SK-N-DZ (cell line): ENCODE measurements at places on chromosomes 1 and 21.
A peak's percentile ranks its signal among the peaks of the same experiment; 100 is the strongest.

DNA sequence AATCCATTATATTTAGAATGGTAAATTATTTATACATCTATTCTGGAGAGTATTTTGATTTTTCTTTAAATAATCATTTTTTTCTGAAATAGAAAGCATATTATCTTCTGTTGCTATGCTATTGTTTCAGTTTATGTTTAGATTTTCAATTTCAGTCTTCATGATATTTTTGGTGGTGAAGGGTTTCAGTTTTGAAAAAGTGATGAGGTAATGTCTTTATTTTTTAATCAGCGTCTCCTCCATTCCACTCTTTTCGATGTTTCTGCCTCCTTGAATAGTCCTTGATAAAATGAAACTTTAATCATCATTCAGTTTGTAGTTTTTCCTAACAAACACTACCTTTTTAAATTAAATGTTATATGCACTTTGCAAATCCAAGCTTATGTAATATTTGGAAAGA lies 428.6 kb downstream of the PTPRC start:
- DNase-seq = no peak

DNA sequence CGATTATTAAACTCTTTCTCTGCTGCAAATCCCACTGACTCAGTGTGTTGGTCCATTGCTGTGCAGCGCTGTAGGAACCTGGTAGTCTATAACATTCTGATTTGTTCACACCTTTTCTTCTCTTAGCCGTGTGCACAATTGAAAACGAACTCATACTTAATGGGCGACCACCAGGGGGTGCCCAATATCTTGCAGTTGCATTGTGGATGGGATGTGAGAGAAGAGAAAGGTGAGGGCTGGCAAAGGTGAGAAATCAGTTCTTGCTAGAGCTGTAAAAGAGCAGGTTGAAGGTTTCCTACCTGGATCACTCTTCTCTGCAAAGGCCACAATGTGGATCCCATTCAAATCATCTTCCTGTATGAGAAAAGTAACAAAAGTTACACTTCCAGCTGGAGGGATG lies 51.0 kb downstream of the CASQ2 start:
- DNase-seq = peak; percentile 38

- peak; percentile 52 for DNase-seq
Observed at GRCh38 chr1:66764994-66765578, 12.8 kb downstream of the DYNLT5 start.

DNA sequence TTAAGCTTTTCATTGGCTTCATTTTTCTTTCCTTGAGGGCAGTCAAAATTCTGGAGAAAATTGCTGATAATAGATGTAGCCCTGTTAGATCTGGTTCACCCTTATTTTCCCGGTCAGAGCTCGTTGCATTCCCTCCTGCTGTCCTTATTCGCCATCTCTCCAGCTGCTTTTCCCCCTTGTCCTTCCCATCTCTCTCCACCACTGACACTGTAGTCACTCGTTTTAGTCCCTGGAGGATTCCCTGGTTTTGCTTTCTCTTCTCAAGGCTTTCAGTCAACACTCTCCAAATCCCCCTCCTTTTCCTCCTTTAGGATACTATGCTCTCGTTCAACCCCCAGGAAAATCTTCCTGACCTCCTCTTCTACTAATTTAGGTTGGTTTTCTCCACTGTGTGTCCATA lies 83.1 kb downstream of the C21orf91 start:
- DNase-seq = no peak

DNA sequence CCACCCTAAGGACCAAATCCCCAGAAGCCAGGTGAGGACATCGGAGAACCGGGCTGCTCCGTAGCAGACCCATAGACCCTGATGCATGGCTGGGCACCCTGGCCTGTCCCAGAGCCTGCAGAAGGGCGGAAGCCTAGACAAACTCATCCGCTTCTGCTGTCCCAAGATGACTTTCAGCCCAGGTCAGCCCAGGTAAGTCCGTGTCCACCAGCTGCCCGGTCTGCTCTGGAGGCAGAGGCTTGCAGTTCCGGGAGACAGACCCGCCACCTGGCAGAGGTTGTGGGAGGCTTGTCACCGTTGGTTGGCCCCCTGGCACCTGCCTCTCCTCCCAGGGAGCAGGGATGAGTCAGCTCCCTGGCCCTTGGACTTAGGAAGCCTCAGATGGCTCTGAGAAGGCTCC lies 22.8 kb upstream of the POFUT2 start:
- no peak for DNase-seq

- no peak for DNase-seq
Observed at GRCh38 chr1:205588636-205589035, 43.2 kb downstream of the ELK4 start.

GRCh38 chr1:229114315-229114714 lies 156.6 kb upstream of the RAB4A start:
- DNase-seq = no peak

DNA sequence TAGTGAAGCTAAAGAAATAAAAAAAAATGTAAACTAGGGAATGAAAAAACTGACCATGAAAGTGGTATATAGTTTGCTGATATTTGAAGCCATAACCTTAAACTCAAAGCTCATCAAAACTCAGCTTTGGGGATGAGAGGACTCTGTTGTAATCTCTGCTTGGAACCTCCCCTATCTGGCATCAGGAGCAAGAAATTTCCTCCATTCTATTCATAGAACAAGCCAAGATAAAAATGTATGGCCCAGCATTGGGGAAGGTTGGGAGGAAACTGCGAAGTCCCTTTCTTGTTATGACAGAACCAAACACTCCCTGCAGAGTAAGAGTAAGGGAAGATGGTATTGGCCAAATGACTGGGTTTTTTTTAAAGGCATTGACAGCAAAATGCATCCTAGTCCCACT lies 35.6 kb downstream of the MCOLN2 start:
- no peak for DNase-seq

- no peak for DNase-seq
Observed at GRCh38 chr1:17098446-17099317, 20.6 kb downstream of the PADI2 start.

DNA sequence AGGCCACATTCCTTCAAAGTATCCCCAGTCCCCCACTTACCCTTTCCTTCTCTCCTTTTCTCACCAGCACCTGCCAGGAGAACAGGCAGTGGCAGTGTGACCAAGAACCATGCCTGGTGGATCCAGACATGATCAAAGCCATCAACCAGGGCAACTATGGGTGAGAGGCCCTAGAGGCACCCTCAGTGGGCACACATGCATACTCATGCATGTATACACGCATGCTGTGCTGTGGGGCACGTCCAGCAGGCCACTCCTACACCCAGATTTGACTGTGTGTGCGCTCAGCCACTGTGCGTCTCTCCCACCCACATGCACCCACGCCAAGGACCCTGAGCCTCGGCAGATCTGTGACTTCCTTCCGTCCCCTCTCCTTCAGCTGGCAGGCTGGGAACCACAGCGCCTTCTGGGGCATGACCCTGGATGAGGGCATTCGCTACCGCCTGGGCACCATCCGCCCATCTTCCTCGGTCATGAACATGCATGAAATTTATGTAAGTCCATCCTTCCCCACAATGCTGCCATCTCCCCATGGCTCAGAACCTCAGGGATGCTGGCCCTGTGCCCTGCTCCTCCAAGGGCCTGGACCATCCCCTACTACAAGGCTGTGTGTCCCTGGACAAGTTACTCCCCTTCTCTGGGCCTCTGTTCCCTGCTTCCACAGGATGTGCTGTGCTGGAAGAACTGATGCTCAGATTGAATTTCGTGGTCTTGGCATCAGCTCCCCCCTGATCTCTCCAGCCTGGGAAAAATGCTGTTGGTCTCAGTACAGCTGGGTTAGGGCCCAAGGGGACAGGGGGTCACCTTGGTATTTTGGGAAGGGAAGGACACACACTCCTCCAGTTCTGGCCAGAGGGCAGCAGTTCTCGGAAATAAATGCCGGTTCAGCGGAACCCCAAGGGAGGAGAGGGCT lies 7.0 kb downstream of the TINAGL1 start:
- no peak for DNase-seq

GRCh38 chr1:159746666-159747065 lies 32.3 kb upstream of the CRP start:
- no peak for DNase-seq

DNA sequence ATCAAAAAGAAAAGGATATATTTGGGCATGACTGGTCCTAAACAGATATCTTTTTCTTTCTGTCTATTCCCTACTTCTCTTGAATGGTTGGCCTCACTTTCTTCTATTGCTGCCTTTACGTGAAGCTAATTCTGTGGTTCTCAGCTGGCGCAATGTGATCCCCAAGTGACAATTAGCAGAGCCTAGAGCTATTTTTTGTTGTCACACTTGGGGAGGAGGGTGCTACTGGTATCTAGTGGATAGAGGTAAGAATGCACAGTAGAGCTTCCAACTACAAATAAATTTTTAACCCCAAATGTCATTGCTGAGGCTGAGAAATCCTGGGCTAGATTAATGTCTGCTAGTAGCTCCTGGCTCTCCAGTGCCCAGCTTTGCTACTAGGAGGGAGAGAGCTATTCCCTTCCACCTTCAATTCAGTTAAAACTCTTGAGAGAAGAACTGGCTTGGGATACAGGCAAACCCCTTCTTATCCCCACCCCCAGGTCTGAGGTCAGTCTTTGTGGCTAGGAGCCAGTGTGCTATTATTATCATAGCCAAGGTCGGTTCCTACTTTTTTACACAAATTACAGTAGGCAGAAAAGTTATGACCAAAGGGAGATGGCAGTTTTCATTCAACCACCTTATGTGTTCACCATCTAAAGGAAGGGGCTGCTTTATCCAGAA lies 102.1 kb downstream of the SNX7 start:
- no peak for DNase-seq

DNA sequence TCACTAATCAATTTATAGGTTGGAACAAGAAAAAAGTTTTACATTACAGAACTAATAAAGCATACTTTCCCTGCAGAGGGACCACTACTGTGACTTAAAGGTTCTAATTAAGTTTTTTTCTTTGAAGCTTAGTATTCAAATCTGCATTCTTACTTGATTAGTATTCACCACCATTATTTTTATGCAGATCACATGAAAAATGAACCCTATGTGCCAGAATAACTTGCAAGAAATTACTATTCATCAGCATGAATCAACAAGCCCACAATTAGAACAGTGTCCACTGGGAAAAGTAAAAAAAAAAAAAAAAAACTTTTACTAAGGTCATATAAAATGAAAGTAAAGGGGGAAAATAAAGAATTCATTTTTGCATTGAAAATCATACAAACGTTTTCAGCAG lies 90.8 kb downstream of the SMYD3 start:
- no peak for DNase-seq

DNA sequence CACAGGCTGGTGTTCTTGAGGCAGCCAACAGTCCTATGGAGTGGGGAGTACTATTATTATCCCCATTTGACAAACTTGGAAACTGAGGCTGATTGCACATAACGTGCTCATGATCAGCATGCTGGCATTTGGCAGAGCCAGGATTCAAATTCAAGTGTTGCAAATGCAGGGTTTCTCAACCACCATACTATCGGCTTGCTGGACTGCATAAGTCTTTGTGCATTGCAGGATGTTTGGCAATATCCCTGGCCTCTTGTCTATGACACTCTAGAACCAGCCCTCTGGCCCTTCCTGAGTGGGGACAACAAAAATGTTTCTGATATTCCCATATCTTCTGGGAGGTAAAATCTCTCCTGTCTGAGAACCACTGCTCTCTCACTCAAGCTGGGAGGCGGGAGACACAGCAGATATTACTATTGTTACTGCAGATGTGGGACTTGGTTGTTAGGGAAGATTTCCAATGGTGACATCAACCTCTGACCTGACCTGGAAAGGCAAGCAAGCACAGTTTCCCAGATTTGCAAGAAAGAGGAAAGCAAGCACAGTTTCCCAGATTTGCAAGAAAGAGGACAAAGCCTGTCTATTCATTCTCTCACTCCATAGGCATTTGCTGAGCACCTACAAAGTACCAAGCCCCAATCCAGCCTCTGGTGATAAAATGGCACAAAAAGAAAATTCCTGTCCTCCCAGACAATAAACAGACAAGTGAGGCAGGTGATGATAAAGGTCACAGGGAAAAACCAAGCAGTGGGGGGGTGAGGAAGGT lies 1.0 kb upstream of the AADACL3 start:
- DNase-seq = no peak

DNA sequence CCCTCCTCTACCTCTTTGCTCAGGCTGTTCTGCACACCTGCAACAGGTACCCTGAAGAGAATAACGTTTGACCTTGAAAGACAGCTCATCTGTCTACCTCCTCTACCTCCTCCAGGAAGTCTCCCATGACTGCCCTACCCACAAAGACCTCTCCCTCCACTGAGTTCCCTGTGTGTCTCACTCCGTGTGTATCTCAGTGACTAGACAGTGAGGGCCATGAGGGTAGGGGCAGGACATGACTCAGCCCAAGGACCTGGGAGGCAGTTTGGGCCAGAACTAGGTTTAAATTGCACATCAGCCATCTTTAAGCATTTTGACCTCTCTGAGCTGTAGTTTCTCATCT lies 32.0 kb upstream of the LRP8 start:
- DNase-seq = no peak

- no peak for DNase-seq
Observed at GRCh38 chr1:82160903-82161302, 360.2 kb downstream of the ADGRL2 start.

DNA sequence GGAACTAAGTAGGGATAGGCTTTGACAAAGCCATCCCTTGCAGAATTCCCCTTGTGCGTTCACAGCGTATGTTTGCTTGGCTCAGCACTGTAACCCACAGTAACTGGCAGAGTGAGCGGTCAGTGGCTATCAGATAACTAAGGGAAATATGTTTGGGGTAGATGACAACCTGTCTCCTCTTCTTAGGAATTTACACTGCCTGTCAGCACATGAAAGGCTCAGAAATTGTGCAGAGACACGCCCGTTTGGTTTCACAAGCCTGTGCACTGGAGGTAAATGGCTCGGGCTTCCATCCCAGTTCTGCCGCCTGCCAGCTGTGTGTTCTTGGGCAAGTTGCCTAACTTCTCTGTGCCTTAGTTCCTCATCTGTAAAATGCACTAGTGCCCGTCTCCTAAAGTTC lies 101.2 kb downstream of the PRDM2 start:
- no peak for DNase-seq

GRCh38 chr1:210446479-210446878 lies 117.8 kb downstream of the HHAT start:
- no peak for DNase-seq

GRCh38 chr1:60130703-60131102 lies 57.1 kb upstream of the C1orf87 start:
- no peak for DNase-seq

GRCh38 chr1:192700834-192701271 lies 64.9 kb downstream of the RGS13 start:
- DNase-seq = no peak

GRCh38 chr1:12005488-12006166 lies 13.7 kb upstream of the MIIP start:
- no peak for DNase-seq

GRCh38 chr1:78599294-78599693 lies 21.0 kb upstream of the IFI44L start:
- DNase-seq = no peak
